Mesenteric fat pad (tissue), 1 donor: ENCODE measurements at places on chromosomes 1 and 21. TPM values are rescaled to one million over a fixed set of nuclear protein-coding genes. Genes with fewer than 3 reads are reported as not detected.

Gene PROK1
- total RNA-seq = 1.3 TPM

Gene HES3
- total RNA-seq = not detected

Gene OR6K3
- not detected for total RNA-seq

Gene DESI2
- total RNA-seq = 30.3 TPM

Gene FCMR
- total RNA-seq = 5.8 TPM

Gene FOXD2
- 0.13 TPM for total RNA-seq
